Osteocyte (in vitro differentiated cells): ENCODE measurements at places on chromosomes 1 and 21. TPM values are rescaled to one million over a fixed set of nuclear protein-coding genes. Genes with fewer than 3 reads are reported as not detected.

DNA sequence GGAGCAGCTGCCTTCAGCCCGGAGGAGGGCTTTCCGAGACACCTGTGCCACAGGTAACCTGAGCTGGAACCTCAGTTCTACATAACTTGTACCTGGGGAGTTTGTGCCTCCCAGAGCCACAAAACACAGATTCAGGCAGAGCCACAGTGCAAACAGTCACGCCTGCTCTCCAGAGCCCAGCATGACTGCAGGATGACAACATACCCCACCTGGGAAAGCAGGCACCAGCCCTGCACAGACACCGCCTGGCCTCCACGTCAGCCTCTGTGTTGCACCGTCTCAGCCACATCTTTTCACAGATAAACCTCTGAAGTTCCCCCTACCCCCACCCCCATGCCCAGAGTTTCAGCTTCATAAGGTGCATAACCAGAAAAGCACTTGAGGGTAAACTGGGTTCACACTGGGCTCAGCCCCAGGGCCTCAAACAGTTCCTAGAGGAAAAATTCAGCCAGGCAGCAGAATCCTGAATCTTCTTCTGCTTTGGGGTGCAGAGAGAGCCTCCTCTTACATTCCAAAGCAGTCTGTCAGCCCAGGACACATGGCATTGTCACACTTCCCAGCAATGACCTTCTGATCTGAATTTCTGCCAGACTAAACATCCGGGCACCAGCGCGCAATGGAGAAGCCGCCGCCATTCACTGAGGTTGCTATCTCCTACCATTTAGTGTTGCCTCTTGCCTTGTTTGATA, 229.5 kb downstream of the TOMM20 start:
- DNase-seq = no peak

DNA sequence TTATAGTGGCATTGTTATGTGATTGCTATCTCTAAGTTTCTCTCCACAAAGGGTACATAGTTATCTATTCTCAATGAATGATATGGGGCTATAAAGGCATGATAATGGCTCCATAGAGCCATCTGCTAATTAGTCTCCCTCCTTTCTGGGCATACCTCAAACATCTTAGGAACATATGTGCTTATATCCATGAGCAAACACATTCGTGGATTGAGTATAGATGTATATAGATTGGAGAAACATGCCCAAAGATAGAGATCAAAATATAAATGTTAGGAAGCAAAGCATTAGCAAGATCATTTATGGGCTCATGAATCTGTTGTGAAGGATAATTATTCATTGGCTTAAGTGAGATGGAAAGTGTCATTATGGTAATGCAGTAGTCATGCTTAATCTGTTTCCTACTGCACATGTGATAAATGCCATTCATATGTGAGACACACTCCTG, 155.8 kb upstream of the UBE2U start:
- DNase-seq = no peak

Gene NUDT4B
- 0.68 TPM in 1 of 2 replicates, not detected in the other for total RNA-seq

Gene ANKRD45
- total RNA-seq = 0.24 TPM in 1 of 2 replicates, not detected in the other

DNA sequence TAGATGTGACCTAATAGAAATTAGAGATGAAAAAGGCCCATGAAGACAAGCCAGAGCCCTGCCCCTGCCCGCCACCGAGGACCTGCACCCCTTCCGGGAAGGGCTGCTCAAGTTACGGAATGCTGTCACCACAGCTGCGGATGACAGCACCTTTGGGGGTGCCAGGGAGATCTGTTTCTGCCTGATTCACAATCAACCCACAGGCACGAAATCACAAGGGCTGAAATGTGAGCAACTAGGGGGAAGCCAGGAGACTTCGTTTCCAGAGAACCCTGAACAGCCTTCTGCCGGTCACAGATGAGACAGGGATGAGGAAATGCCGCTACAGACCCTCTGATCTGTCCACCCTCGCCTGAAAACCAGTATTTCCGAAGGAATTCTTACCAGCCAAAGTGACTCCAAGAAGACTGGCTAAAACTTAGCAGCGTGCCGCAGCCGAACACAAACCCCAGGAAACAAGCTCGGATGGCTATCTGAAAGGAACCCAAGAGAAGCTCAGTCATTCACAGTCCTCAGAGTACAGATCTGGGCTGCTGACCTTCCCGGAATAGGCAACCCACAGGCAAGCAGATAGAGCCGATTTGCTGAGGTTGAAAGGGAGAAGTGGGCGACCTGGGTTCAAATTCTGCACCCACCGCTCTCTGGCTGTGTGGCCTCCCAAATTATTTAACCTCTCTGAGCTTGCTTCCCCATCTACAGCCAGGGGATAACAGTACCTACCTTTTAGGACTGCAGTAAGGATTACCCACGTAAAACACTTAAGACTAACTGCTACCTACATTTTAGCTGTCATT, 1.1 kb downstream of the ICMT start:
- no peak for DNase-seq
